ENCODE measurements at places on chromosomes 7 and 10.

DNA sequence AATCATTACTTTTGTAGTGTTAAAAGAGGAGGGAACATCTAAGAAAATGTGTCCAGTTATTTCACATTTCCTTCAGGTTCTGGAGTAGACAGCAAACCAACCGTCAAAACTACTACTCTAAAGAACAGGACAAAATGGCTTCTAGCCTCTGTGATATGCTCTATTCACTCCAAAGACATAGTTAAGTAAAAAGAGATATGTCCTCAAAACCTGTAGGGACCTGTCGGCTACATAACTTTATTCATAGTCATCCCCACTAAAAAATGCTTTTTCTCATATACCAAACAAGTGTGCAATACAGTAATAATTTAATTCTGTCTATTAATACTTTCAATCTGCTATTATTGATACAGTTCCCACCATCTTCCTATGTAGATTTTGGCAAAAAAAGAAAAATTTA lies 642.8 kb upstream of the LRRTM3 start:
- no peak for DNase-seq

GRCh38 chr7:28354601-28355402 lies 57.5 kb upstream of the CREB5 start:
- no peak for DNase-seq

GRCh38 chr10:91614225-91614624 lies 18.6 kb downstream of the PPP1R3C start:
- no peak for DNase-seq

GRCh38 chr10:30098629-30099028 lies 39.2 kb upstream of the JCAD start:
- no peak for DNase-seq

- no peak for DNase-seq
Measured at GRCh38 chr10:32687116-32687515, 241.2 kb downstream of the CCDC7 start.

DNA sequence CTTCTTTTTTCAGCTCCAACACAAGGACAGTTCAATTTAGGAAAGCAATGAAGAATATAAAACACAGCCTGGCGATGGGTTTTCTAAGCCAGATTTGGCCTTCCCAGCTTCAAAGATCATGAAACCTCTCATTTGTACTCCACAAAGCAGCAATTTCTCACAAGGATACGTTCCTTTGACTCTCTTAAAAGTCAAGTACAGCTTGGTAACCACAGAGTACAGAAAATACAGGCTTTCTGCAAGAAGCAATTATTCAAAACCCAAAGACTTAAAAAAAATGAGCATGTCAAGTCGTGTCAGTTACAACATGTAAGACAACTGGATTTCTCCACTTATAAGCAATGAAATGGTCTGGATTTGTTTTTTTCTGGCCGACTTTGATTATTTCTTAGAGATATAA lies 321.4 kb downstream of the FGFR2 start:
- no peak for DNase-seq

DNA sequence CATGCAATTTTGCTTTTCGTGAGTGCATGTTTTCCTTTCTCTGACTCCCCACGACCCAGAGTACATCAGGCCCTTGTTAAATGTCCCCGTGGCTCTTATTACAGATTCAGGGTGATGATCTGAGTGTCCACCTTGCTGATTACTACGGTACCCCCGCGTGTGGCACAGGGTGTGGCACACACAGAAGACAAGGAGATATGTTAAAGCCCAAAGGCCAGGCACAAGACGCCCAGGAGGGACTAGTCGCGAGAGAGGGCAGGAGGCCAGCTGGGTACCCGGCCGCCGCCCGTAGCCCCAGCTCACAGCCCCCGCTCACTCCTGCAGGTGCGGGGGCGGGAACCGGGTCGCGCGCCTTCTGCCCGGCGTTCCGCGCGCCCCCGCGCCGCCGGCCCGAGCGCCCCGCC lies 281 bp upstream of the EXOC6 start:
- DNase-seq: no peak

DNA sequence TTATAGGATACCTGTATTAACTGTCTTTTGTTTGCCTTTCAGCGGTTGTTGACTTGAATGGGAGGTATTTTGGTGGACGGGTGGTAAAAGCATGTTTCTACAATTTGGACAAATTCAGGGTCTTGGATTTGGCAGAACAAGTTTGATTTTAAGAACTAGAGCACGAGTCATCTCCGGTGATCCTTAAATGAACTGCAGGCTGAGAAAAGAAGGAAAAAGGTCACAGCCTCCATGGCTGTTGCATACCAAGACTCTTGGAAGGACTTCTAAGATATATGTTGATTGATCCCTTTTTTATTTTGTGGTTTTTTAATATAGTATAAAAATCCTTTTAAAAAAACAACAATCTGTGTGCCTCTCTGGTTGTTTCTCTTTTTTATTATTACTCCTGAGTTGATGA lies 26.6 kb downstream of the RBM17 start:
- no peak for DNase-seq

DNA sequence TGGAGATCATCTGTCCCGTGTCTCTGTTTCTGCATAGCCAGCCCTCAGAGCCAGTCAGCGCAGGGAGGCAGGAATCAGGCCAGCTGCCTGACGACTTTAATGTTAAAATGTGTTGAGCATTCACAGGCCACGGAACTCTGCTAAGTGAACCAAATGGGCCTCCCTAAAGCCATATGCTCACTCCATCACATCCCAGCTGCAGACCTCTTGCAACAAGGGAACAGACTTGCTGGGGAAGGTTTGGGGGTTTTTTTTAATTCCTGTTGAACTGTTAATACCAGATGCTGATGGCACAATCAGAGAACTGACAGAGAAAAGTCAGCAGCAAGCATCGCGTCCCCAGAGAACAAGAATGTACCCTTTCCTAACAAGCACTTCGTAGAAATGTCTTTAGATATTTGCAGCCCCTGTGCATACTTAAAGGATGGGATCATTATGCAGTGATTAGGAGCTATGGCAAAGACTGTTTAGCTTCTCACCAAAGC lies 900.4 kb upstream of the AUTS2 start:
- DNase-seq: no peak

DNA sequence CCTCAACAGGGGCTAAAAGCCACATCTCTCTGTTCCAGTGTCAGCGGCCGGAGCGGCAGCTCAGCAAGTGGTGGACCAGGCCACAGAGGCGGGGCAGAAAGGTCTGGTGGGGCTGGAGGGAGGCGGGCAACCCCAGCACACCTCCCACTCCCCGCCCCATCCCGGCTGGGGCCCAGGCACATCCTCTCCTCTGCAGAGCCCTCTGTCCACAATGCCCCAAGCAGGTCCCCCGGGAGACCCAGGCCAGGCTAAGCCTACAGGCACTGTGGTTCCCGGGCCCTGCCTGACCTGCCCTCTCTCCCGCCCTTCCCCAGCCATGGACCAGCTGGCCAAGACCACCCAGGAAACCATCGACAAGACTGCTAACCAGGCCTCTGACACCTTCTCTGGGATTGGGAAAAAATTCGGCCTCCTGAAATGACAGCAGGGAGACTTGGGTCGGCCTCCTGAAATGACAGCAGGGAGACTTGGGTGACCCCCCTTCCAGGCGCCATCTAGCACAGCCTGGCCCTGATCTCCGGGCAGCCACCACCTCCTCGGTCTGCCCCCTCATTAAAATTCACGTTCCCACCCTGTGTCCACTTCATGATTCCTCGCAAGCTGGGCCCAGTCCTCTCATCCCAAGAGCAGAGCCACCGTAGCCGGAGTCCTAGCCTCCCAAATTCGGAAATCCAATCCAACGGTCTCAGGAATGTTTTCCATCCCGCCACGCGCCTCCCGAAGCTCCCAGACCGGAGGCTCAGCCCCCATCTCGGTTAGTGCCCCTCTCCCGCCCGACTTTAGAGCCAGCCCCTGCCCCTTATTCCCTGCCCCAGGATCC lies 2.1 kb downstream of the ADIRF start:
- DNase-seq: peak; percentile 51

DNA sequence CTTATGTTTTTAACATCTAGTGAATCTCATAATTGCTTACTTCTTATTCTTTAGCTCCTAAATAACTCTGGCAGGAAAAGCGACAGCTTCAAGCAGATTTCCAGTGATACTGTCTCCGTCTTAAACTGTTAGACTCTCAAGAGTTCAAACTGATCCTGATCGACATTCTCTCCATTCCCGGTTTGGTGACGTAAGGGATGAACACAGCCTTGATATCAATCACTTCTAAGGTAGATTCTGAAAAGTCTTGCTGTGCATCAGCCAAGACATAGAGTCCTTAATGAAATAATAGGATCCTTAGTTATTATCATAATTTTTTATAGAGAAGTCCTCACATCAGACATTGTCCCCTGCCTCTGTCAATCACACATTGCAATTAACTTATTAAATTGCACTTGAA lies 534.6 kb downstream of the TFEC start:
- no peak for DNase-seq

DNA sequence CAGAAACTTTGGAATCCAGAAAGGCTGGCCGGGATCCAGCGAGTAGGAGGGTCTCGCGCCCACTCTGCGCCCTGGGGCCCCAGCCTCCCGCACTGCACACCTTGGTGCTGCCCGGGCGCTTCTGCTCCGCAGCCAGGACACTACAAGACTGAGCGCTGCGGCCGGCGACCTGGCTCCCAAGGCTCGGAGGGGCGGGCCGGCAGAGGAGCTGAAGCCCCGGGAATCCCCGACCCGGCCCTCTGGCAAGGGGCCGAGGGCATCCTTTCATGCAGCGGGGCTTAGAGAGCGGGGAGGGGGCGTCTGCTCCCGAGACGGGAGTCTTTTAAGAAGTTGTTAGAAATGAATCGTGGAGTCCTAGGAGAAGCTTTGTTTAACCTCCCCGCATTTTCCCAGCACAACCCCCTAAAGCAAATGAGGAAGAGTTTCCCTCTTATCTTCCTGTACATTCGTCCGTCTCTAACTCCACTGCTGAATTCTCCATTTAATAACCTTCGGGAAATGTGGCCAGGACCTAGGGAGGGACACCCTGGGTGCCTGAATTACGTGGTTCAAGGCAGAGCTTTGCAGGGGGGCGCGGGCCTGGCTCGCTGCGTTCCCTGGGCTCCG lies 1.1 kb downstream of the VWC2 start:
- DNase-seq: no peak

DNA sequence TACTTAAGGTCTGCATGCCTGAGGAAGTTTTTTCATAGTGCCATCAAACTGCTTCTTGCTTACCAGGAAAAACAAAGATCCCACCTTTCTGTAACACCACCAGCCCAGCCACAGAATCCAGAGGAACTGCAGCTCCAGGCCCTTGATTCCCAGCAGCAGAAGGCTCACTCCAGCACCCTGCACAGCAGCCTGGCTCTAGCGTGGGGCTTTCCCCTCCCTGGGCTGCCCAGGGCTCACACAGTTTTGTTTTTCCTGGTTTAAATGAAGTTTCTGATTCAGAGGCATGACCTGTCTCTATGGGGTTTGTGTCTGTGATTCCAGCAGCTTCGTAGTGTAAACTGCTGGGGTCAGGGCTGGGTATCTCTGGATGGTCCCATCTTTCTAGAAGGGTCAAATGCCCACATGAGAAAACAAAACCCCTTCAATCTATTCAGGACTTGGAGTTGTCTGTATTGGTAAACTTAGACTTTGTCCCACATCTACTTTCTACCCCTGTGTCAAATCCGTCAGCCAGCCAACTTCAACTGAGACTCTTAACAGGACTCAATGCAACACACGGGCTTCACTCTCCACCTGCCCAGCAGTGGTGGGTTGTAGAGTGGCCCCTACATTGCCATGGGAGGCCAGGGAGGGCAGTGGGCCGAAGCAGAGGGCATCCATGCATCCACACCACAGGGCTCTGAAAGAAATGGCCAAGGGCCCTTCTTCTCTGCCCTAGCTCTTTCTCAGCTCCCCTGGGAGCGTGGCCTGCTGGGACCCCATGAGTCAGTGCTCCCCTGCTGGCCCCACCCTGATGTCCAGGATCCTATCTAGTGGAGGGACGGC lies 73.6 kb downstream of the ATXN7L1 start:
- DNase-seq: no peak

GRCh38 chr7:136914016-136914415 lies 45.6 kb downstream of the CHRM2 start:
- no peak for DNase-seq

GRCh38 chr10:57897611-57898010 lies 370.1 kb downstream of the IPMK start:
- DNase-seq: no peak

DNA sequence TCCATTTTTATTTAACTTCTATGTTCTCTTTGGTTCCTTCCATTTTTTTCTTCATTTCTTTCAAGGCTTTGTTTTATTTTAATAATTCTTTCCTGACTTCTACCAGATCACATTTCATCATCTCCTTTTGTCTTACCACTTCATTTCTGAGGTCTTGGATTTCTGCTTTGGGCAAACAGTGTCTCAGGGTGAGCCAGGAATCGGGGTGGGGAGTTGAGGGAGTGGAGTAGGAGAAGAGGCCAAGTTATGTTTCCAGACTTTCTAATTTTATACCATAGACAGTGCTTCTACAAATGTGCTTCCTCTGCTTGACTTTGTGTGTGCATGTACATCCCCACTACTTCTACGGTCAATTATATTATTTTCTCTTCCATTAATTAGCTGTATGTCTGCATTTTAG lies 112.1 kb downstream of the PRKG1 start:
- DNase-seq: no peak

DNA sequence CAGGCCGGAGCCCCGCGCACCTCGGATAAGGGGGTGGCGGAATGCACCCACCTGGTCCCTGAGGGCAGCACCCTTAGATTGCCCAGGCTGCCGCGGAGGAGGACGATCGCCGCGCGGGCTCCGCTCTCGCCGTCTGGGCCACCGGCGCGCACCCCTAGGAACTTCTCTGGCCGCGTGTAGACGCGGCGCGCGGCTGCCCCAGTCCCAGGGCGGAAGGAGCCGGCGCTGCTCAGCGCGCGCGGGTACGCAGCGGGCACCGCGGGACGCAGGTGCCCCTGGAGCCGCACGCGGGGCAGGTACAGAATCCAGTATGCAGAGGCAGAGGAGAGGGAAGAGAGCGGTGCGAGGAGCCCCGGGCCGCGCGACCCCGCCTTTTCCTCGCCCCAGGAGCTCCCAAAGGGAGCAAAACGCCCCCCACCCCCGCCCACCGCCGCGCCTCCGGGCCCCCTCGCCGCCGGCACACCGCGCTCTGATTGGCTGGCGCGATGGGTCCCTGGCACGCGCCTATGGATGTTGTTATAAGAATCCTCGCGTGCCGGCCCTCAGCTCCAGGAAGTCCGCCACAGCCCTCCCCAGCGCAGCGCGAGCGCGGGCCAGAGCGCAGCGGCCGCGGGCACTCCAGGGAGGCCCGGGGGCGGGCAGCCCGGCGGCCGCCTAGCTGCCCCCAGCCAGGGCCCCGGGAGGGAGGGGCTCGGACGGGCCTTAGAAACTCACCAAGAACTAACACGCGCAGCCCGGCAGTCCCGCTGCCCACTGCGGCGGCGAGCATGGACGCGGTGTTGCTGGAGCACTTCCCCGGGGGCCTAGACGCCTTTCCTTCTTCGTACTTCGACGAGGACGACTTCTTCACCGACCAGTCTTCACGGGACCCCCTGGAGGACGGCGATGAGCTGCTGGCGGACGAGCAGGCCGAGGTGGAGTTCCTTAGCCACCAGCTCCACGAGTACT lies at the start of gene PTF1A:
TSS of gene PTF1A (plus strand) at position 549 of the 948 bp plus-strand sequence. CDS start at position 768, 219 bp downstream.
- no peak for DNase-seq

GRCh38 chr10:8073691-8074416 lies 19.4 kb downstream of the GATA3 start:
- DNase-seq: no peak

GRCh38 chr7:108001764-108002725 lies 916 bp downstream of the LAMB1 start:
- no peak for DNase-seq

GRCh38 chr10:97684866-97685394 lies 2.1 kb downstream of the AVPI1 start:
- no peak for DNase-seq

Measured in stimulated activated effector memory CD8-positive, alpha-beta T cell treated with anti-CD3 and anti-CD28 coated beads, Interleukin-12 subunit alpha, Interleukin-12 subunit beta, amount 100 ng/mL, for 72 hours (primary cell).